AG08395 (cell line): ENCODE measurements at places on chromosomes 12 and 14.

DNA sequence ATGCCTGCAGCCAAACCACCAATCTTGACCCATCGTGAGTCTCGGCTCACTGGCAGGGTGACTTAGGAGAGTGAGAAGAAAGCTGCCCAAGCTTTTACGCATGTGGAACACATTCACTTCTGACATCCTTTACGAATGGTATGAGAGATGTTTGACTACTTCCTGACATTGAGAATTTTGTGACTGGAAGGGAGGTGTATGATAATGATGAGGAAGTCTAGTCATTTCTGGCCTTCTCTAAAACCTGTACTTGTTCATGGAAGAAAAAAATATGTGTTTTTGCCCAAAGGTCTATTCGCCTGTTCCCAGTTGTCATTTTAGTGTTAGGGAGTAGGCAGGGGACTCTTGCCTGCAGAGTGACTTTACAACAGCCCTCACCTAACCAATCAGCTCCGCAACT lies 227.2 kb upstream of the ATP2B1 start:
- DNase-seq, result no peak

DNA sequence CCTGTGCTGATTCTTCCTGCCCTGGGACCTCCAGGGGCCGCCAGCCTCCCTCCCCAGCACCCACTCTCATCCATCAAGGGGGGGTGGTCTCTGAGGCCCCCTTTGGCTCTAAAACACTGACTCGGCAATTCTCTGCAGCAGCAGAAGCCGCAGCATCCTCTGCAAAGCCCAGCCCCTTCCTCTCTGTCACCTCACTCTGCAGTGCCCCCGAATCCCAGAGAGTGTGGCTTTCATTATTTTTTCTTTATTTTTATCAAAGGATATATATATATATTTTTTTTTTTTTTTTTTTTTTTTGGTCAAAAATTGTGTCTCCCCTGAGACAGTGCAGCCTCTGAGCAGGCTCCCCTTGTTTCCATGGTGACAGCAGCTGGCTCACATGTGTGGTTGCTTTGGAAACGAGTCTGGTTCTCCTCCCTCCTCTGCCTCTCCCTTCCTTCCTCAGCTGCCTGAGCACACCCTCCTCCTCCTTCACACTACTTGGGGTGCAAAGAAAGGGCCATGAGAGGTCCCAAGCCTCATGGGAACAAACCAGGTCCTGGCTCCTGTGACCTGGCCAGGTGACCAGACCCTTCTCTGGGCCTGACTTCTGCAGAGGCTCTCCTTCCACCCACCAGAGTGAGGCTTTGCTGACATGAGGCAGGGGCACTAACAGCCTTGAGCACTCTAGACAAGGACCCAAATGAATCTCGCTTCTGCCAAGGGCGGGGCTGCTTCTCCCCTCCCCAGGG lies 100.5 kb downstream of the LRRC74A start:
- peak; percentile 88 for DNase-seq

DNA sequence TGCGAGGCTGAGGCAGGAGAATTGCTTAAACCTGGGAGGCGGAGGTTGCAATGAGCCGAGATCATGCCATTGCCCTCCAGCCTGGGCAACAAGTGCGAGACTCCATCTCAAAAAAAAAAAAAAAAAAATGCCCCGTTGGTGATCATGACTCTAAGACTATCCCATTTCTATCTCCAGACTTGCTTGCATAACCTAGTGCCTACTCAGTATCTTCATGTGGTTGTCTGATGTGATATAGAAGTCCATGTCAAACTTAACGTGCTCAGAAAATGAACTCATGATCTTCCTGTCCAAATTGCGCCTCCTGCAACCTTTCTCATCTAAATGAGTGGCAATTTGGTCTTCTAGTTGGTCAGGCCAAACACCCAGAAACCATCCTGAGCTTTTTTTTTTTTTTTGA lies 4.7 kb upstream of the TSFM start:
- no peak for DNase-seq

- DNase-seq, result no peak
Observed at GRCh38 chr12:132720606-132721345, 10.1 kb downstream of the PGAM5 start.

DNA sequence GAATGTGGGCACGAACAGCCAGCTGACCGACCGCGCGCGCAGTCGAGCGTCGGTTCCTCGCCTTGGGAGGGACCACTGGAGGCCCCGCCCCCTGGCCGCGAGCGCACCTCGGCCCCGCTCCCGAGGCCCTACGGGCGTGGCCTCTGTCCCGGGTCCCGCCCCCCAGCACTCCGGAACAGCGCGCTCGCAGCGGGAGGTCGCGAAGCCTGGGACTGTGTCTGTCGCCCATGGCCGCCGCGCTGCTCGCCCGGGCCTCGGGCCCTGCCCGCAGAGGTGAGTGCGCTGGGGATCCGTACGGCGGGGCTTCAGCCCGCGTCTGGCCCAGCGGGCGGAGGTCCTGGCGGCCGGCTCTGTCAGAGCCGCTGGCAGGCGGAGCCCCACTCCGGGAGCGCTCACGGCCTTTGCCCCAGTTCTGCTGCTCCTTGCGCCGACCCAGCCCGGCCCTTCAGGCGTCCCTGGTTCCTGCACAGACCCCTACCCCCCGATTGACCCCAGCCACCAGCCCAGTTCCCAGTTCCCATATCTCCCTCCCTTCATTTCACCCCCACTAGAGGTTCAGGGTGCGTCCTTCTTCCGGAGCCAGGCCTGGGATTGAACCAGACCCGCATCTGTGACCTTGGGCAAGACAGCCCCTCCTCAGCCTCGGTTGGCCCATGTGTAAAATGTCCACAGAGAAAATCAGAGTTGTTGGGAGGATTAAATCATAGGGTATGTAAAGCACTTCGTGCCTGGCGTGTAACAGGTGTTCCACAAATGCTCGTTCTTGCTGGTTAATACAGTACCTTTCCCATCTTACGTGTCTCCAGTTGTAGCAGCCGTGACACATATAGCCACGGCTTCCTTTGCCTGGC lies at the start of gene ACADS:
Gene ACADS (plus strand): TSS at position 168 of the 851 bp plus-strand sequence. CDS start 60 bp downstream, at position 228.
- peak; percentile 99 for DNase-seq

DNA sequence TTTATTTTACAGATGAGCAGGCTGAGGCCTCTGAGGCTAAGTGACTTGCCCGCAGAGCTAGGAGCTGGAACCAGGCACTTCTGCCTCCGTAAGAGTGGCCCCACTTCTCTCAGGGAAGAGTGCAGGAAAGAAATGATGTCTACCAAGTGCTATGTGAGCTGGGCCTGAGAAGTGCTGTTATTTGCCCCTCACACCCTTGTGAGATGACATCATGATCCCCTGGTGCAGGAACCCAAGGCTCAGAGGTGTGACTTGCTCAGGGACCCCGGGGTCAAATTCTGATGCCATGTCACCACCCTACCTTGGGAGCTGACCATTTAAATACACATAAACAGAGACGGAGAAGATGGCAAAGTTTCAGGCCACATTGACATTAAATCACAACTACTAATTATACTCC lies 63.7 kb upstream of the DDX11 start:
- no peak for DNase-seq

GRCh38 chr12:57822392-57823130 lies 4.0 kb upstream of the AVIL start:
- no peak for DNase-seq

GRCh38 chr12:75742961-75743360 lies 231.6 kb upstream of the KRR1 start:
- DNase-seq, result no peak

DNA sequence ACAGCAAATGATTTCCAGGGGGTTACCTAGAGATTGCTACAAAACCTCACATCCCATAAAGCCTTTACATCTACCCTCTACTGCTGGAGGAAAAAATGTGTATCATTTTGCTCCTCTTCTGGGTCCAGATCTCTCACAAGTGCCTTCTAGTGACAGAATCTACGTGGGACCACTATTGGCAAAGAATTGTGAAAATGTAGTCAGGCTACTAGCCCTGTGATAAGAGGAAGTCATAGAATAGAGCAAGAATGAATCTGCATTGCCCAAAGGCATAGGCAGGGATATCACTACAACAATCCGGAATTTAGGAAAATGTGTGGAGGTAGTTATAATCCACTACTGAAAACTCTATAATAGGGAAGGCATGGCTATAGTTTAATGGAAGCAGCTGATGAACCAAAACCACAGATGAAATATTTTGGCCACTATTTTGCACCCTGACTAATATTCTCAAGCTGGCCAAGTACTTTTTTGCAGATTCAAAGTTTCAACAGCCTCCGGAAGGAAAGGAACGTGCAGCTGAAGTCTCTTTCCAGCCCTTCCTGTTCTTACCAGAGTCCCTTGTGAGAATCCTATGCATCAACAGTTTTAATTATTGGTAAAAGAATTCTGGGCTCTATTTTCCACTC lies 176.8 kb downstream of the PHLDA1 start:
- peak; percentile 71 for DNase-seq

- peak; percentile 65 for DNase-seq
Observed at GRCh38 chr12:80268924-80269749, 169.8 kb downstream of the OTOGL start.

DNA sequence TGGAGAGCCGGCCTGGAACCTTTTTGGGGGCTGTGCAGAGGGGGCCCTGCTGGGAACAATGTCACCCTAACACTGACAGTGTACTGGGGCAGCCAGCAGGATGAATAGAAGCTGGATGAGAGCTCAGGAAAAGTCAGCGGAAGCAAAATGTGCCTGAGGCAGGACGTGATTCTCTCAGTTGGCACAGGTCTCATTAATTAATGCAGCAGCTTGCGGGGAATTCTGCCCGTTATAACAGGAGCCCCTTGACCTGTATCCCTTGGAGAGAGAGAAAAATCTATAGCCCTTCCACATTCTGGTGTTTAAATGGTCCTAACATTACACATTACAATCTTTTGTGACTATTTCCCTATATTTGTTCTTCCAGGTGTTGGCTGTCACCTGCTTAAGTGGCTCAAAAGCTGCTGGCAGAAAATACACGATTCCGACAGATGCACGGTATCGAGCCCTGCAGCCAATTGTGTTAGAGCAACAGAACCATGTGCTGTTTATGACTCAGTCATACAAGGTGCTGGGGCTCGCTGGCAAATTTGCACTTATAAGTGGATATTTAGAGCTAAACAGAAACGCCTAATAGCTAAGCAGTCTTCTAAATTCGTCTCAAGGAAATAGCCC lies 854.7 kb downstream of the AACS start:
- no peak for DNase-seq
